ENCODE measurements at places on chromosomes 5 and 9. TPM values are rescaled to one million over a fixed set of nuclear protein-coding genes. Genes with fewer than 3 reads are reported as not detected.

DNA sequence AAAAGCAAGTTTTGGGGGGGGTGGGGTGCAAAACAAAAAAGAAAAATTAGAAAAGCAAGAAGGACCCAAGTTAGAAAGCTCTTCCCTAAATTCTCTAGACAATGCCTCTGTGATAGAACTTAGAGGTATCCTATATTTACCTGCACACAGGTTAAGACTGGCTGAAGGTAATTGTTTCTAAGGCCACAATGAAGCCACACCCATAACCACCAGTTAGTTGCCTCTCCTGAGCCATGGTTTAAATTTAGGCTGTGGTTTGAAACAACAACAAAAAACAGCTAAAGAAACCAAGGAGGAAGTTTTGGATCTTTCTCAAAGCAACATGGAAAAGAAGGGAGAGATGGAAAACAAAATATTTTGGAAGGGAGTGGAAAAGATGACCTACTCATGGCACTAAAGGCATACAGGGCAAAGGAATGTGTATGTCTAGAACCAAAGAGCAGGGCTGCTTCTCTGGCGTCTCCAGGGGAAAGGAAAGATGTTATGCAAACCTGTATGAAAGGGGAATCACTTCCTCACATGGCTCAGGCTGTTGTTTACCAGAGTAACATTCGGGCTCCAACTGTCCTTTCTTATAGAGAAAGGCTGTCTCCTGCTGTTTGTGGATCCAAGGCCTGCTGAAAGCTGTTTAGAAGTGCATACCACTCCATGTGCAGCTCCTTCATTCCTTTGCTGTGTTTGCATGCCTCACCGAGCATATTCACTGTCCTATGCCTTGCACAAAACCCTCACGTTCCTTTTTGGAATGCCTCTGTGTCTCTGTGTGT lies 408.9 kb upstream of the MPDZ start:
- no peak overlapping the region for H3K4me3 ChIP-seq
- no peaks in the 10 kb centered on the region for H3K27me3 ChIP-seq
- no peaks in the 10 kb centered on the region for H3K36me3 ChIP-seq

GRCh38 chr5:21173526-21173925 lies 1185.5 kb upstream of the CDH18 start:
- no peak overlapping the region for H3K27ac ChIP-seq
- no peak overlapping the region for H3K4me3 ChIP-seq
- H3K36me3 ChIP-seq, result no peaks in the 10 kb centered on the region
- DNase-seq, result no peak
- H3K27me3 ChIP-seq, result no peaks in the 10 kb centered on the region
- H3K4me1 ChIP-seq, result no peaks in the 10 kb centered on the region

DNA sequence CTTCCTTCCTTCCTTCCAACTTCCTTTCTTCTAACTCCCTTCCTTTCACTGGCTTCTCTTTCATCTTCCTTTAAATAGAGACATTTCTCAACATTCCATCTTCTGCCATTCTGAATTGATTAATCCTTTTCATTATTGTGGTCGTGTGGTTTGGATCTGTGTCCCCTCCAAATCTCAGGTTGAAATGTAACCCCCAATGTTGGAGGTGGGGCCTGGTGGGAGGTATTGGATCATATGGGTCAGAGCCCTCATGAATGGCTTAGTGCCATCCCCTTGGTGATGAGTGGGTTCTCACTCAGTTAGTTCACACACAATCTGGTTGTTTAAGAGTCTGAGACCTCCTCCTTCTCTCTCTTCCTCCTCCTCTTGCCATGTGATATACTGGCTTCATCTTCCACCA lies 130.9 kb upstream of the SV2C start:
- H3K27me3 ChIP-seq, result no peaks in the 10 kb centered on the region
- no peak overlapping the region for H3K27ac ChIP-seq
- H3K36me3 ChIP-seq, result no peaks in the 10 kb centered on the region
- H3K4me3 ChIP-seq, result no peak overlapping the region
- DNase-seq, result no peak
- H3K4me1 ChIP-seq, result no peaks in the 10 kb centered on the region

DNA sequence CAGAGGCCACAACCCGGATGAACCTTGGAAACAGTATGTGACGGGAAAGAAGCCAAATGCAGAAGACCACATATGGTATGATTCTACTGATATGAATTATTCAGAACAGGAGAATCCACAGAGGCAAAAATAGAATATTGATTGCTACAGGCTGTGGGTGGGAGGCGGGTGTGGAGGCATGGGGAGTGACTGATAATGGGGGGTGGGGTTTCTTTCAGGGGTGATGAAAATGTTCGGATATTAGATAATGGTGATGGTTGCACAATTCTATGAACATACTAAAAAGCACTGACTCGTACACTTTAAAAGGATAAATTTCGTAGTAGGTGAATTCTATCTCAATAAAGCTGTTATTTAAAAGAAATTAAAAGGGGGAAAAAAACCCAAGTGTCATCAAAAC lies 10.7 kb downstream of the IL4 start:
- no peaks in the 10 kb centered on the region for H3K36me3 ChIP-seq
- DNase-seq, result no peak
- no peaks in the 10 kb centered on the region for H3K27me3 ChIP-seq
- no peak overlapping the region for H3K4me3 ChIP-seq
- no peaks in the 10 kb centered on the region for H3K4me1 ChIP-seq

DNA sequence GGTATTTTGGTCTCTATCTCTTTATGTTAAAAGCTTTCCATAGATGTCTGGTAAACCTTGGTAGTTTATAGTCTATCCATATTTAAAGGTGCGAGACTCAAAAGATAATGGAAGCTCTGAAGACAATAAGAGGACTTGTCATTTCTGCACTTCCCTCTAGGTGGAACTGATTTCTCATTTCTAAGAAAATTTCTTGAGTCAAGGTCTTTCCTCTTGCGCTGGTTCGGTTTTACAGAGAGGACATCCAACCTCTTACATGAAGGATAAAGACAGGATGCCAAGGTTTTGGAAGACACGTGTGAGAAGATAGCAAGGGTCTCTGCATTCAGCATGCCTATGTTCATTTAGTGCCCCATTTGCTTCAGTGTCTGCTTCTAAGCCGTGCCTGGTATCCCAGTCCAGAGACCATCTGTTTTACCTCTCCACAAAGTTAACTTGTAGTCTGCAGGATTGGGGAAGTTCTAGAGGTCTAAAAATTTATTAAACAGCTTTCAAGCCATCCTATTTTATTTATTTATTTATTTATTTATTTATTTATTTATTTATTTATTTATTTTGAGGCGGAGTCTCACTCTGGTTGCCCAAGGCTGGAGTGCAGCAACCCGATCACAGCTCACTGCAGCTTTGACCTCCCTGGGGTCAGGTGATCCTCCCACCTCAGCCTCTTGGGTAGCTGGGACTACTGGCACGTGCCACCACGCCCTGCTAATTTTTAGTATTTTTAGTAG lies 41.6 kb downstream of the KIAA1191 start:
- no peaks in the 10 kb centered on the region for H3K27me3 ChIP-seq
- no peak overlapping the region for H3K4me3 ChIP-seq
- no peak for DNase-seq
- H3K4me1 ChIP-seq, result peaks cover 2% of the 10 kb centered on the region

GRCh38 chr9:95509851-95510708 lies 6.7 kb downstream of the PTCH1 start:
- no peaks in the 10 kb centered on the region for H3K36me3 ChIP-seq
- H3K4me3 ChIP-seq, result peak overlapping the region; percentile 72
- no peaks in the 10 kb centered on the region for H3K4me1 ChIP-seq
- H3K27me3 ChIP-seq, result no peaks in the 10 kb centered on the region
- H3K27ac ChIP-seq, result no peak overlapping the region

- H3K4me1 ChIP-seq, result no peaks in the 10 kb centered on the region
- no peak overlapping the region for H3K4me3 ChIP-seq
- H3K27ac ChIP-seq, result no peak overlapping the region
- no peaks in the 10 kb centered on the region for H3K36me3 ChIP-seq
Observed at GRCh38 chr5:36950586-36951457, 74.3 kb downstream of the NIPBL start.

DNA sequence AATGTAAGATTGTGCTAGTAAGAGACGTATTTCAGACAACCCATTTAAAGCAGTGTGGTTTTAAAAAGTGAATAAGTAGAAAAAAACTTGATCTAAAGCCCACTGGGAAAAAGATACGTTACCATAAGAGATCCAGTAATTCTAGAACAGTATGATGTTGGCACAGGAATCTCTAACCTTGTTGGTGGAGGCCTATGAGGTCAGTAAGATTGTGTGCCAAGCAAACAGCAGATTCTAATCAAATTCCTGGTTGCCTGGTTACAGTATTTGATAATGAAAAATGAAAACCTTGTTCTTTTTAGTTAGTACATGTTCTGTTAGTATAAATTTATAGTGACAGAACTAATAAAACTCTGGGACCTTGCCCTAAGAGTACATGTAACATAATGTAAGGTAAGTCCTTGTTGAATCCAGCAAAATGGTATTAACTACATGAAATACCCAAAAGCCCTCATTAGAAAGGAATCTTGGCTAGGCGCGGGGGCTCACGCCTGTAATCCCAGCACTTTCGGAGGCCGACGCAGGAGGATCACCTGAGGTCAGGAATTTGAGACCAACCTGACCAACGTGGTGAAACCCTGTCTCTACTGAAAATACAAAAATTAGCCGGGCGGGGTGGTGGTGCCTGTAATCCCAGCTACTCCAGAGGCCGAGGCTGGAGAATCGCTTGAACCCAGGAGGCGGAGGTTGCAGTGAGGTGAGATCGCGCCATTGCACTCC lies 33.2 kb upstream of the DMXL1 start:
- no peaks in the 10 kb centered on the region for H3K27me3 ChIP-seq
- H3K36me3 ChIP-seq, result no peaks in the 10 kb centered on the region
- no peak for DNase-seq

- H3K27ac ChIP-seq, result no peak overlapping the region
- no peaks in the 10 kb centered on the region for H3K4me1 ChIP-seq
- no peak for DNase-seq
- H3K4me3 ChIP-seq, result no peak overlapping the region
Observed at GRCh38 chr5:125526966-125527365, 780.5 kb upstream of the ZNF608 start.

DNA sequence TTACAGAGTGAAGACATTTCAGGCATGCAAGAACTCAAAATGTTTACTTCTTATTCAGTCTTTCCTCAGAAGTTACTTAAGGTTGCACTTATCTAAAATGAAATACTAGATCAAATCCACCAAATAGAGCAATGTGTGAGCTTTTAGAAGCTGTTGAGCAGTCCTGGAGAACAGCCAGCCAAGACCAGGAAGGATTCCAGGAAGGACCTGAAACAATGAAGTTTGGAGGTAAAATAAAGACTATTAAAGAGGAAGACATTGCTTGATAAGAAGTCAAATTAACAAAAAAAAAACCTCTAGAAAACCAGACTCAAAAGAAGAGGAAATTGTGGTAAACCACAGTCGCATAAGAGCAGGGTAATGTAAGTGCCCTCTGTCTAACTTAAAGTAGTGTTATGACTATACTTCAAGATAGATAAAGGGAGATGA lies 156.2 kb upstream of the S1PR3 start:
- no peaks in the 10 kb centered on the region for H3K36me3 ChIP-seq
- no peaks in the 10 kb centered on the region for H3K27me3 ChIP-seq
- no peaks in the 10 kb centered on the region for H3K4me1 ChIP-seq
- no peak for DNase-seq
- no peak overlapping the region for H3K27ac ChIP-seq
- no peak overlapping the region for H3K4me3 ChIP-seq

DNA sequence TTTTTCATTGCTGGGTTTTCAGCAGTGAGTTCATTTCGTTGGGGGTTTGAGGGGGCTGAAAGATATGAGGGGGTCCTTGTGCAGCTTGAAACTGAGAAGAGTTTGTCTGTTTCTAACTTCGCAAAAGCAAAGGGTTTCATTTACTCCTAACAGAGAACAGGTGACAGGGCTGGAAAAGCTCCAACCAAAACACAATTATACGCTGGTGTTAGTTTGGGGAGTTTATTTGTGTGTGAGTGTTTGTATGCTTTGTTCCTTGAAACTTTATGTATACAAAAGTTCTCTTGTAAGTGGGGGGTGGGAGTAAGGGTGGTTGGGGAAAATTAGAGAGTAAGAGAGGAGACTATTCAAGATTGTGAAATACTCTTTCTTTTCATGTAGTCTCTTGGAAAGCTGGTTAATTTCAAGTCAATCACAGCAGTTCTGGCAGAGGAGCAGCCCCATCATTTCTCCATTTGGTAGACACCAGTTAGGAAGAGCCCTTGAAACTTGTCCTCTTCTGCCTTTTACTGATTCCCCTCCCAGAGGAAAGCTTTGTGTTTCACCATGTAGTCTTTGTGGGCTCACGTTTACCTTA lies 881 bp downstream of the TNFAIP8 start:
- no peak for DNase-seq
- no peaks in the 10 kb centered on the region for H3K36me3 ChIP-seq
- H3K27me3 ChIP-seq, result no peaks in the 10 kb centered on the region
- peaks cover 2% of the 10 kb centered on the region for H3K4me1 ChIP-seq

The NTRK2 gene
- 6.4 TPM for total RNA-seq

The RNF180 gene
- total RNA-seq, result 21.7 TPM

The SPINK4 gene
- not detected for total RNA-seq

The SPINK13 gene
- total RNA-seq, result not detected

The PAEP gene
- 4.6 TPM for total RNA-seq

The SLC36A2 gene
- not detected for total RNA-seq

The MOB3B gene
- 25.2 TPM for total RNA-seq

The PRDM9 gene
- total RNA-seq, result not detected

The NUTM2G gene
- not detected for total RNA-seq

The IL9 gene
- not detected for total RNA-seq
